SW480 (cell line): ENCODE measurements at places on chromosomes 5 and 9.

- DNase-seq = no peak
Measured at GRCh38 chr9:90881648-90882047, 80.0 kb downstream of the SYK start.

- no peak for DNase-seq
Measured at GRCh38 chr9:131645078-131645776, 94.6 kb downstream of the RAPGEF1 start.

GRCh38 chr9:110220809-110221208 is 12.8 kb upstream of the C9orf152 start:
- no peak for DNase-seq

DNA sequence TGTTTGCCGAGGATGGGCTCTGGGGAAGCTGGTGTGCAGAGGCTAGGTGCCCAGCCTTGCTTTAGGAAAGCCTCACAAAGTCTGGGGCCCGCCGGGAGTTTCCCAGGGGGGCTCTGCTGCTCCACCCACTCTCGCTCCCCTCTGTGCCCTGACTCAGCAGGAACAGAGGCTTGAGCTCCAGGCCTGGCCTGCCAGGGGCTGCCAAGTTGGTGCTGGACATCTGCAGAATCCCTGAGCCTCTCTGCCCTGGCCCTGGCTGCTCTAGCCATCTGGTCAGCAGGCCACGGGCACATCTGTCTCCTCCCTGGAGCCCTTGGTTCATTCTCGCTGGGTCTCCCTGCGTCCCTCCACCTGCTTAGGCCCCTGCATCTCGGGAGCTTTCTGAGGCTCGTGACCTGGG is 647 bp upstream of the ADAMTSL2 start:
- no peak for DNase-seq

DNA sequence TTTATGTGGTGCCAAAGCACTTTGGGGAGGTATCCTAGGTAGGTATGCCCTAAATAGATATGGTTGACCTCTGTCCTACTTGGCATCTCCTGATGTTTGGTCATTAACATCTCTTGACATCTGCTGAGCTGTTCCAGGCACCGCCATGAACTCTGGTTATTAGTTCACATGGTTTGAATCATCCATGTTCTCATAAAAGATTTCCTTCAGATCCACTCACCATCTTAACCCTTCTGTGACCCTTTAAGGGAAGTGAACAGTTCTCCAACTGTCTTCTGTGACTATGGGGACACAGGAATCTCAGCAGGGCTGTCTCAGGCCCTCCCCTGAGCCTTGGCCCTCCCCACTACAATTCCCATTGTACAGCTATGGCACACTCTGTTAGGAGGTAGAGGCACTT is 167.7 kb downstream of the CDH6 start:
- no peak for DNase-seq

DNA sequence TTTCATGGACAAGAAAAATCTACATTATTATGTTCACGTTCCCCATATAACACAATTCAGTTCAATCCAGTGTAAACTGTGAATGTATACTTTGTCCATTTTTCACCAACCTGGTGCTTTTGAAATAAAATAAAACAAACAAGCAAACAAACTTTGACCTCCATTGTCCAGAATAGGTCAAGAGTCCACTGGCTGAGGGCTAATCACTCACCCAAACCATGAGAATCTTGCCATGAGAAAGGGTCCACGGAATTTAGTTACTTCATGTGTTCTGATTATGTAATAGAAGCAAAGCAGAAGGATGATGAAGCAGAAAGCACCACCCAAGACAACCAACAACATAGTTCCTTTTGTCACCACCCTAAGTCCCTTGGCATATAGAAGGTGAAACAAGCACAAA is 28.7 kb downstream of the DIAPH1 start:
- no peak for DNase-seq

GRCh38 chr5:33441241-33442177 is 744 bp downstream of the TARS1 start:
- peak; percentile 84 for DNase-seq

DNA sequence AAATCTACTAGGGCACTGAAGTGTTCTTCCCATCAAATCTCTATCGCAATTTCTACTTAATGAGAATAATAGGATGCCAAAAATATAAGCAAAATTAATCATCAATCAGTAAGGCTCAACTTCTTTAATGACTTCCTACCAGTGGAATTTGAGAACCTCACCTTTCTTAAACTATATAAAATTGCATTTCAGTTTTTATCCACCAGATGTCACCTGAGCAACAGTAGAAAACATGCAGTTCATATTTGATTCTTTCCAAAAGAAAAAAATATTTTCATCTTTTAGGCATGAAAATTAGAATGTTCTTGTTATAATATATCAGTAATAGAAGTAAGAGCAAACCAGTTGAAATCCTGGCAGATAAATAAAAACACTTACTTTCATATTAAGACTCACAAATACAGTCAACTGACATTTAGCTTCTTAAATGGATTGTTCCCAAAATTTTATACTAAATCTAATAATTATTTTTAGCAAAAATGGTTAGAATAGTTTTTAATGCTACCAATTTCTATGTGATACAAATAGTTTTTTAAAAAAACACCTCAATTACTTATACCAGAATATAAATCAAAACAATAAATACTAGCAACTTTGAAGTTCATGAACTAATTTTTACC is 13.4 kb upstream of the CCDC112 start:
- peak; percentile 67 for DNase-seq
